NCI-H2081 (cell line): ENCODE measurements at places on chromosomes 4 and X.

GRCh38 chrX:30278365-30278764 lies 30.8 kb downstream of the NR0B1 start:
- DNase-seq = no peak

DNA sequence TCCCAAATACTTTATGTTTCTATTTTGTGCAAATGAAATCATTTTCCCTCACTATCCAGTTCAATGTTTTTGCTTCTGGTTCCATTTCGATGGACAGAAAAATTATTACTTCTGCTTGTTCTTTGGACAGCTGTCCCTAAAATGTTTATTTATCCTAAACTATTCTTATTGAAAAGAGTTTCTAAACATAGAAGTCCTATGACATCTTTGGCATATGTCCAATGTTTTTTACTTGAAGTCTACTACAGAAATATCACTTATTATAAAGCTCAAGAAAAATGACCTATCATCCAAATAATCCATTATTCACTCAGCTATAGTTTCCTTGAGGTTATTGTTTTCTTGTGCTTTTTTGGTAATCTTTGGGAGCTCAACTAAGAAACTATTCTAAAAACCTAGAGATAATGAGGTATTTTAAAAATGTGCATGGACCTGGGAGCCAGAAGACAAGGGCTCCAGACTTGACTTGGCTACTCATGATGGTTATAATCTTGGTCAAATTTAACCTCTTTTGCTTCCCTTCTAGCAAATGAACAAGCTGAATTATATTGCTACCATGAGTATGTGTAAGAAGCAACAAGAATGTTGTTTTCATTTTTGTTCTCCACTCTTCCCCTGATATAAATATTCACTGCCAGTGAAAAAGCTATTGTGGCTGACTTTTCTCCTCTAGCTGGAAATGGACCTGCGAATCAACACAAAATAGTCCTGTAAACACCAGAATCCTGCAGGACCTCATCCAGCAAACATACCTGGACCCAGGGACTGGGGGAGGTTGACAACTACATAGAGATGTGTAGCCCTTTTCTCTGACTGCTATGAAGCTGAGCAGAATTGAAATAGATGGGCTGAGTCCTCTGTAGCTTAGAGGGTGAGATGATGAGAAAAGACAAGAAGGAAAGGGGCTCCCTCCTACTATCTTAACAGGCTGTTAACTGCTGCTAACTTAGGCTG lies 137.4 kb downstream of the FRYL start:
- DNase-seq = no peak

DNA sequence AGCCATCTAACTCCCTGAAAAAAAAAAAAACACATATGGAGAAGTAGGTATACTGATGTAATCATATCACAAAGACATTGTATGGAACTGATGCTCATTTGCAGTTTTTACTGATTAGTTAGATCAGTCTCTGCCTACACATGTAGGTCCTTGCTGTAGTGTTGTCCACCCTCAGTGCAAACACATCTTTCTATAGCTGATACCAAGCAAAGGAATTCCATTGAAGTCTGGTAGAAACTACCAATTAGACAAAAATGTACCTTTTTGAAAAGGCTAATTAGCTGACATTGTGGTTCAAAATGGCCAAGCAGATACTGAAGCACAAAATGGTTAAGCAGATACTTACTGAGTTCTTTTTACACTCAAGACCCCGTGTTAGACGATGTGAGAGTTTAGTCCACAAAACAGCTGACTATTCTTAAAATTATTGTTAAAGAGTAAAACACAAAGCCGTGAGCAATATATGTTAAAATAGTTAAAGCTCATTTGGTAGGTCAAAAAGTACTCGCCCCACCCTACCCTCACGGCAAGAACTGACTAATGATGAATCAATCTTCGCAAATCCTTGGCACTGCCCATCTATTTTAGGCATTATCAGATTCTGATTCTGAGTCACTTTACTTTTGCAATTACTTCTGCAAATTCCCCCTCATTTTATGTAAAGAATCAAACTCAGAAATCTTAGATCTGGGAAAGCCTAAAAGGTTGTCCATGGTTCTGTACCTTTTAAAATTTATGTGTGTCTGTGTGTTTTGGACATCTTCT lies 40.4 kb downstream of the COL4A6 start:
- DNase-seq = no peak

DNA sequence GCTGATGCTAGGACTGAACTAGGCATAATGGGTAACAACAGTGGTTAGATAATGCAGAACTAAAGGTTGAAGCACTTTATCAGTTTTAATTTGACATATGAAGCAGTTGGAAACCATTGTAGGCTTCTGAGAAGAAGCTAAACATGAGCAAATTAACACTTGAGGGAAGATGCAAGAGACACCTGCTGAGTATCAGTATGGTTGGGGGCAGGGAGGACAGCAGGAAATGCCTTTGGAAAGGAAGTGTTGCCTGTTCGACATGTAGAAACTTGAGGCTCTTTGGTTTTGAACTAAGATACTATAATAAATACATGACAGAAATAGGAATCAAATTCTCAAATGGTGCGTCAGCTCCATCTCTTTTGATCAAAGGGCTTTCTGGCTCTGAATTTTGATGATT lies 115.6 kb downstream of the FHIP1A start:
- DNase-seq = no peak

DNA sequence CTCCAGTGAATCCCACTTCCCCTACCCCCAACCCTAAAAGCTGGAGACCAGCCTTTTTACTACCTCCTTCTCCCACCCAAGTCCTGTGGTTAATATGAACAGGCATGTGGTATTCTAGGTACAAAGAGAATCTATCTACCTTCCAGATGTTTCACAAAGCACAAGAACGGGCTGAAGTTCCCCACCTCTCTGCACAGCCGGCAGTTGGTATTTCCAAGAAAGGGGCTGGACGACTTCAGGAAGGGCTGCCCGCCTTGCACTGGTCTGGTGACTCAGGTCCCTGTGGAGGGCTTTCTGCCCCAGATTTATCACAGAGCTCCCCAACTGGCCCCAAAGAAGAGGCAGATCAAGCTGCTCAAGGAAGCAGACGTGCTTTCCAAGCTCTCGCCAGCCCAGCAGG lies 4.5 kb downstream of the FAM47E start:
- no peak for DNase-seq

DNA sequence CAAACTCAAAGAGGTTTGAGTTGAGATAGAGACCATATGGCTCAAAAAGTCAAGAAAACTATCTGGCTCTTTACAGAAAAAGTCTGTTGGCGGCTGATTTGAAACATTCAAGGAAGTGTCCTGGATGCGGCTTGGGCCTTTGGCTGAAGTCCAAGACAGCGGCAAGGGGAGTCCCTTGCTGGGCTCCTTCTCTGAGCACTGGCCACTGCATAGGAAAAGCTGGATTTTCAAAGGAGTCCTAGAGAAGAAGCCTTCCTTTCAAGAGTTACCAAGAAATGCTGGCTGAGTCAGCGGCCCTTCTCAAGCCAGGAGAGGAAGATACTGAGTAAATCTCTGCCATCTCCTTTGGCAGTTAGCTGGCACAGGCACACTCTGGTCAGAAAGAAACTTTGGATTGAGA lies 12.1 kb downstream of the APLN start:
- no peak for DNase-seq

GRCh38 chr4:153341575-153342090 lies 2.9 kb upstream of the MND1 start:
- no peak for DNase-seq

GRCh38 chr4:140877781-140878180 lies 121.6 kb upstream of the TBC1D9 start:
- DNase-seq = no peak

- DNase-seq = no peak
Observed at GRCh38 chr4:97845758-97846157, 297.5 kb downstream of the STPG2 start.
